ENCODE measurements at places on chromosomes 5 and 9.

DNA sequence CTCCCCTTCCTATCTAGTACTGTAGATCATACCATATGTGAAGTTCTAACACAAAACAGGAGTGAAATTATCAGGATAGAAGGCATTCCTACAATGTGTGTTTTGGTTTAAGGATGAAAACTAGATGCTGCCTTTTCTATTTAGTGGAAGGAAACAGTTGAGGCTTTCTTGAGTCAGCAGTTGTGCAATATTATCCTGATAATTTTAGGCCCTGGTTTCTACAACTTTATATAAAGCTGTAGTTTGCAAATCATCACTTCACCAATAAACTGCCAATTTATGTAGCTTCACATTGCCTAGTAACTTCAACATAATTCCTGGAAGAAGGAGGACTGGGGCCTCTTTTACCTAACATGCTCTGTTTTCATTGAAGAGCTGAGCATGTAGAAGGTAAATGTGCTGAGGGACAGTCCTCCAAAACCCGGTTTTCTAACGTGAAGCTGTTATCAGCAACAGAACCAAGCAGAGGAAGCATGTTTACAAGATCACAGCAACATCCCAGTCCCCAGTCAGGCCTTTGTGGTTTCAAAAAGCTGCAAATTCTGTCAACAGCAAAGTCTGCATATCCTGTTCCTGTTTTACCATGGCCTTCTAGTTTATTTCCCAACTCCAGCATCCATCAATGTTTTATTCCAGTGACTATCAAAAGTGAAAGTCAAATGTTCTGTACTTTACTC, 513.4 kb upstream of the MEF2C start:
- peak; percentile 25 for DNase-seq

- no peak for DNase-seq
Observed at GRCh38 chr5:91469517-91470165, 86.5 kb upstream of the ARRDC3 start.

DNA sequence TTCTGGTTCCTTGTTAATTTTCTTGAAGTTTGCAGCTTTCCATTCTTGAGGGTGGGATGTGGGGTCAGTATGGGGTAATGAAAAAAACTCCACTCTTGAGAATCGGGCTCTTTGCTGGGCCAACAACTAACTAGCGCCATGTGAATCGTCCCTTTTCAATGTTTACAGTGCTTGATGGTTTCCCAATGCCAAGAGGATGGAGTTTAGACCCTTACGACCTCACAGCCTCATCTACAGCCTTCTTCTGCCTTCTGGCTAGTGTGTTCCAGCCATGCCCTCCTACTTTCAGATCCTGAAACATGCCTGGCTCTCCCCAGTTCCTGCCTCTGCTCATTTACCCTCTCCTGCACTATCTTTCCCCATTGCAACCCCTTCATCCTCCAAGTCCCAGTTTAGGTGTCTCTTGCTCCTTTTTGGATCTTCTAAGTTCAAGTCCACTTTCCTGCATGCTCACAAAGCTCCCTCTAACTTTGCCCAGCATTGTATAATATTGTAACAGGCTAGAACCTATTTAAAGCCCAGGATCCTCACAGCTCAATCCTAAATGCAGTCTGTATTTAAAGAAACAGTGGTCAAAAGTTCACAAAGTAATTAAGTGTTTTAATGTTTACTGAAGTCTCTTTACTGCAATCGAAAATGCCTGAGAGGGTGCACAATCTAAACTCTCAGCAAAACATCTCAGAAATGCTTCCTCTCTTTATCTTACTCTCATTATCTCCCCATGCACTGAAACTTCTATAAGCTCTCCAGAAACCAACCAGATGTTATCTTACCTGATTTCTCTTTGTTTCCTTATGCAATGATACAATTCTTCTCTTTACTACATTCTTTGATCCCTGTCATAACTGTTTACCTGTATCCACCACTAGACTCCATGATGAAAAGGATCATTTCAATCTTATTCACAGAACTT, 20.6 kb upstream of the CAST start:
- no peak for DNase-seq

DNA sequence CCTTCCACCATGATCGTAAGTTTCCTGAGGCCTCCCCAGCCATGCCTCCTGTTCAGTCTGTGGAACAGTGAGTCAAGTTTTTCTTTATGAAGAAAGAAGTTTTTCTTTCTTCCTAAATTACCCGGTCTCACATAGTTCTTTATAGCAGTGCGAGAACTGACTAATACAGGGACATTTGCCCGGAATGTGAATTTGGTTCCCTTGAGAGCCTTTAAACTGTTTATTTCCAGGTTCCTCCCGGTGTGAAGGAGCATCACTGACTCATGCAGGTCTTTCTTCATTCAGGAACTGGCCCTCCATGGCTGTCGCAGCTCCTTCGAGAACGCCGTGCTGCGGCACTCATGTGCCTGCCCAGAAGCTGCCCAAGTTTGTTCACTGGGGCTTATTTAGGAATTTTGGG, 87.7 kb downstream of the PTCH1 start:
- DNase-seq = no peak
